Mesendoderm (in vitro differentiated cells): ENCODE measurements at places on chromosomes 2 and 18.

DNA sequence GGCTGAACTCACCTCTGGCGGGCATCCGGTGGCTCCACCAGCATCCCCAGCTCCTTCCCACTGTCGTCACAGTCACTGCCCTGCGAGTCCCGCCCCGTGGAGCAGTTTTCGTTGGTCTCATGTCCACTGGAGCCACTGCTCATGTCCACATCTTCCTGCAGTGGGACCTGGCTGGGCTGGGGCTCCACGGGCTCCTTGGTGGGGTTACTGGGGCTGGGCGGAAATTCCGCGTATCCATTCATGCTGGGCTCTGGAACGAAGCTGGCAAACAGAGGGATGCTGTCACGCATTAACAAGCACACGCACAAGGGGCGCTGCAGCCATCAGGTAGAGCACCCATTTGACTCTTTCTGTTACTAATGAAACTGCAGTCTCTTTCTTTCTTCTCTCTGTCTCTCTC, 10.7 kb downstream of the PER2 start:
- DNase-seq, result peak; percentile 65

DNA sequence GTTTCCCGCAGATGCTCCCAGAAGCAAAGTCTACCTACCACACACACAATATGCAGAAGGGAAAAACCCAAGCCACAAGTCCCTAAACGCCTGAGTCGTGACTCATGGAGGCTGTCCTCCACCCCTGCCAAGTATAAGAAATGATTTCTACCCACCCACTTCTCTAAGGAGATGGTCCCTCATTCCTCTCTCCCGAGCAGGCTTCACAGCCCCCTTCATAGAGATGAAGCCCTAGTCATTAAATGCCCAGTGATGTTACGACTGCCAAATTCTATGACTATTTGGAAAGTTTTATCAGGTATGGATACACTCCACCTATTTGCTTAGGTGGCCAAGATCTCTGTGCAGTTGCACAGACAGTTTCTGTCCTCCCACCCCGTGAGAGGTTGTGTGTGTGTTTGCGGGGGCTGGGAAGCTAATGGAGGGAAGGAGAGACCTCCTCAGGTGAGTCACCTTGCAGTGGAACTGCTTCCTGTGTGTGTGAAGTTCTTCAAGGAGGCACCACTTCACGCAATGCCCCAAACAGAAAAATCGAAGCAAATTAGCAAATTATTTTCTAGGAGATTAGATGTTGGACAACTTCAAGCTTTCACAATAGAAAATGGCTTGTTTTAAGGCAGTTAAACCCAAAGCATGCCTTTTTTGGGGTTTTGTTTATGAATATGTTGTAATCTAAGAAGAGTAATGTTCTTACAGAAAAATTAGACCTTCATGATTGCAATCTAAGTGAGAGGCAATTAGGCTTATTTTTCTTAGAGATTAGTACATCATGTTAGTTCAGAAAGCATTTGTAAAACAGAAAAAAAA, 175.2 kb downstream of the TGIF1 start:
- DNase-seq, result peak; percentile 89

DNA sequence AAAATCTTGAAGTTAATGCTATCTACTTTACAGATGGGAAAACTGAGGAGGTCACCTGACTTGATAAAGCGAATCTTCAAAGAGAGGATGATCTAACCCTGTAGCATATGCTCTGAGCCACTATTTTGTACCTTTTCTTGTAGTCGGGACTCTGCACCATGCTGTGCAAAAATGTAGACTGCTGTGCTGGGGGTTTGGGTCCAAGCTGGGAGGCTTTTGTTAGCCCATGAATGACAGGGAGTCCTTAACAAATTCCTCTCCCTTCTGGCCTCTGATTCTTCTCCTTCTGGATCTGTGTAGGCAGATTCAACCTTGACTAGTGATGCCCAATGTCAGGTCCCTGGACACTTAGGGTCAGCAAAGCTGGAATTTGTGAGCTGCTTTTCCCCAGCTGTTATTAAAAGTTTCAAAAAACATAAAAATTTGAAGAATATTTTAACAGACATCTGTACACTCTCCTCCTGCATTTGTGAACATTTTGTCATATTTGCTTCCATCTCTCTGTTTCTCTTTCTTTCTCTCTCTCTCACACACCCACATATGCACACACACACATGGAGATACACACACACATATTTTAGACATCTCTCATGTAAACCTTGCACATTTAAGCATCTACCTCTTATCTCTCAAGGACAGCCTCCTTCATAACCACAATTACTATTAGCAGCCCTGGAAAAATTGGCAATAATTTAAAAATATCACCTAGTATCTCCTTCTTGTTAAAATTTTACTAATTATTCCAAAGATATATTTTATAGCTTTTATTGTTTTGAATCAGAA, 335.0 kb upstream of the TRIB2 start:
- DNase-seq, result peak; percentile 50

DNA sequence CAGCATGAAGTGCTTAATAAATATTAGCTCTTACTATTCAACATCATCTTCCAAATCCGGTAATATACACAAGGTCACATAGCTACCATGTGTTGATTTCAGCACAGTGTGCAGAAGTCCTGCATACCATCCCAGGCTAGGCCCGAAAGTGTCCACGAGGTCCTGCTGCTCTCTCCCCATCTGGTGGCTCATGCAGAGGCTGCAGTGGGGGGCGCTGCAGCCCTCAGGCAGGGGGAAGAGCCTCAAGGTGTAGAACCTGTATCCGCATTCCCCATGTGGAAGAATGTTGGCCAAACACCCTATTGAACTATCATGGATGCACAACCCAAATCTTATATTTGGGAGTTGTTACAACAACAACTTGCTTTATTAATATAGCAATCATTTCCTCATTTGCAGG, 88.5 kb downstream of the ST6GAL2 start:
- DNase-seq, result no peak

DNA sequence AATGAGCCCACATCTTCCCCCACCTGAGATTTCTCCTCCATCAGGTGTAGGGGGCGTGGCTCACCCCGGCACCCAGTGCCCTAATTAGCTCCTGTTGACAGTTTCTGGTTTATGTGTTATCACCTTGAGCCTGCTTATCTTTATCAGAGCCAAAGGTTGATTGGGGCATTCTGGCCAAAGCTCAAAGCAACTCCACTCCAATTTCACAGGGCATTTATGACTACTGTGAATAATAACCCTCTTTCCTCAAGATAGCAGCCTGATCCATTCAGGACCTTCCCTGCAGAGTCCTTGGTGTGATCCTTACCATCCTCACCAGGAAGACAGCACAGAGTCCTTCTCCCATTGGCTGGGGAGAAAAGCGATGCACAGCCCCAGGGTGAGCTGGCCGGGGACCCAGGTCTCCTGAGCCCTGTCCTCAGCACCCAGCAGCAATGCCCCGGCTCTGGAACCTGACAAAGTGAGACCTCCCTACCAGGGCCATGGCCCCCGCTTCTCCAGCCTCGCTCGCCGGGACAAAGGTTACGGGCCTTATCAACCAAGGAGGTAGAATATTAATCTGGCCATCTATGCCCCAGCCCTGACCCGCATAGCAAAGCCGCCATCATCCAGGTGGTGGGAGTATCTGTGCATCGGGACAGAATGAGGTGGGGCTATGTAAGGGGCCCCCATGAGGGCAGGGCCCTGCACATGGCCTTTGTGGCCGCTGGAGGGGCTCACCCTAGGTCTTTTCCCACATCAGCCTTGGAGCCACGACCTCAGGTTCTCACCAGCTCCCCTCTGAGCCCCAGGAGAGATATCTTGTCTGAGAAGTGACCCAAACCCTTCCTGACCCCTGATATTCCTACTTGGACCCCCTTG, 64.5 kb downstream of the ZFP36L2 start:
- DNase-seq, result no peak

- DNase-seq, result no peak
These were observed 469.7 kb upstream of the FANCL start for GRCh38 chr2:58710795-58711279.

GRCh38 chr2:241048949-241049343, 50.5 kb downstream of the SNED1 start:
- DNase-seq, result no peak

DNA sequence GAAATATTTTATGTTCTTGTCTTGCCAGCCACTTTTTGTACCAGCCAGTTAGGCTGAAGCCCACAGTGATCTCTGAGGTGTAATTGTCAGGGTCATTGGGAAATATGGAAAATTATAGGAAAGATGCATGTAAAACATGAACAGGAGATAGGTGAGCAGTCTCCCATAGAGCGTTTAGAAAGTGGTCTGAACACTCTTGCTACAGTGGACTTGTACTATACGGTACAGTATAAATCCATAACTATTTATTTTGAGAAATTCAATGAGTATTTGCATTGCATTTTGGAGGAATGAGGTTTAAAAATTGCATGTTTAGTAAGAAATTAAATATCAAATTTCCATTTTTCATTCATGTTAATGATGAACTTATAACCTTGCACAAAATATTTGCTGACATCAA, 20.8 kb upstream of the MAP4K4 start:
- no peak for DNase-seq

DNA sequence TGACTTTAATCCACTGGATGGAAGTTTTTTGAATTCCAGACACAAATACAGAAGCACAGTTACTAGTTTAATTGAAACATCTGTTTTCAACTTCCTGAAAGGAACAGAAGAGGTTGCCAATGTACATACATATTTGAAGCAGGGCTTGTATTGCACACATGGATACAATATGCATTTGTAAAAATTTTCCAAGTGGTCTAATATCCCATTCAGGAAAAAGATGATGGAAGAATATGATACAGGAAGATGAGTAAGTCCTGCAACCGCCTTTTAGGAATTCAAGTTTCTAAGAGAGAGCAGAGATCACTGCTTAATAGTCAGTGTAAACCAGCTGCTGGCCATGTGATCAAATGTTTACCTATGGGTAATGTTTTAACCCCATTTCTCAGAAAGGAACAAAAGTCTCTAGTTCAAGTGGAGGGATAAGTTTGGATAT, 265.4 kb downstream of the TRIB2 start:
- DNase-seq, result no peak

DNA sequence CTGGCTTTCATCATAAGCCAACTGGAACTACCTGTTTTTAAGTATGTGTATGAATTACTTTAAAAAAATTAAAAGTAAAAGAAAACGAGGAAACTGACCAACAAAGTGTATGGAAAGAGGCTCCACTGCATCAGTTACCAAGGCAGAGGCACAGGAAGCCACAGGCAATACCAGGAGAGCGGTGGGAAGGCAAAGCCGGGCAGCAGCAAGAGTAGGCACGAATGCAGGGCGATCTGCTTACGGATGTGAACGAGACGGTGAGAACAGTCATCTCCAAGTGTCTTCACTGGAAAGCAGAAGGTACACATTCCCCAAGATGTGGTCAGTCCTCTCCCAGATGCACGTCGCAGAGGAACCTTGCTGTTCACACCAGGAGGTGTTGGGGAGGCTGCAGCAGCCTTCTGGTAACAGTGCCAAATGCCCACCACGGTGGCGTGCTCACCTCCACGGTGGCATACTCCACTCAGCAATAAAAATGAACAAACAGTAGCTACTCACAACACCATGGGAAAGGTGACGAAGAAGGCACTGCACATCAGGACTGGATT, 43.1 kb downstream of the HS6ST1 start:
- DNase-seq, result no peak

DNA sequence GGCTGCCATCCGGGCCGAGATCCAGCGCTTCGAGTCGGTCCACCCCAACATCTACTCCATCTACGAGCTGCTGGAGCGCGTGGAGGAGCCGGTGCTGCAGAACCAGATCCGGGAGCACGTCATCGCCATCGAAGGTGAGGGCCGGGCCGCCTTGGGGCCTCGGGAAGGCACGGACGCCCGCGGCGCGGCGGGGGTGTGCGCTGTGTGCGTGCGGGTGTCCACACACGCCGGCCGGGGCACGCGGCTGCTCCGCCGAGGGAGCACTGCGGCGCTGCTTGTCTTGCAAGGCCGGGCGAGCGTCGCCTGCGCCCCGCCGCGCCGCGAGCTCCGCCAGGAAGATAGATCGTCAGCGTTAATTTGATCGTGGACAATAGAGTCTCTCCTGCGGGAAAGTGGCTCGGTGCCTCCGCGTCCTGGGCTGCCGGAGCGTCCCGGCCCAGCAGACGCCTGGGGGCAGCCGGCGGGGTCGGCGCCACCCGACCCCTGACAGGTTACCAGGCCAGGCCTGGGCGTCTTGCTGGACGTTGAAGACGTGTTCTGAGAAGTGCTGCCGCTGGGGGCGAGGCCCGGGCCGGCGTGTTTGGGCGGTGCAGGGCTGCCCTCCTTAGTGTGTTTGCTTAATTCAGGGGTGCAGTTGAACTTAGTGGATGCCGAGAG, 1.0 kb downstream of the AGAP1 start:
- DNase-seq, result peak; percentile 53

- no peak for DNase-seq
These were observed 167.3 kb upstream of the SPRED2 start for GRCh38 chr2:65599693-65600092.

GRCh38 chr2:224359569-224359968, 42.3 kb downstream of the FAM124B start:
- peak; percentile 78 for DNase-seq

DNA sequence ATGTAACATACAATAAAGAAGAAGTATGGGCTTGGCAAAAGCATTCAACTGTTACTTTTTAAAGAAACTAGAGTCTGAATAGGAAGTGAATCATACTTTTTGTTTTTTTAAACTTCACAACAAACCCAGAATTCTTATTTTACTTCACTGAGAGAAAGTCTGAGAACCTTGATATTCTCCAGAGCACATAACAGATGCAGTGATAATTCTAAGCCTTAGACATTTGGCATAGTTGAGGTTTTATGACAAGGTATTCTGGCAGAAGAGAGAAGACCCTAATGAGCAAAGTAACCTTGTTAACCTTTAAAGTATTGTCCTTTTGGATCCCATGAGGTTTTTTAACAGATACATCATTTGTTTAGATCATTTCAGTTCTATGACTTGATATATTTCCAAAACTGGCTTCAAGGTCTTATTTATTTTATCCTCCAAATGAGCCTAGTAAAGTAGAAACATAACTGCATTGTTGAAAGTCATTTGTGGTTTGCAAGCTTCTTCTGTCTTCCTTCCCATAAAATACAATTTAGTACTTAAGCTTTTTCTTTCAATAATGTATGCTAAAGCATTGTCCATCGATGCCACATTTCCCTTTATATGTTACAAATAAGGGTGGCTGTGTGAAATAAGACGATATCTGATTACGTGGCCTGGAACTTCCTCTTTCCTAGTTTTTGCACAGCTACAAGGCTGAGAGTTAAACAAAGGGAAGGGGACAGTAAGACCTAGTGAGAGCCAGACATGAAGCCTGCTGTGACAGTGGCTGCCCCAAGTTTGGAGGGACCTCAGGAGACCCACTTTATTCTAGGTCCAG, 86.1 kb upstream of the ITPRID2 start:
- DNase-seq, result no peak

DNA sequence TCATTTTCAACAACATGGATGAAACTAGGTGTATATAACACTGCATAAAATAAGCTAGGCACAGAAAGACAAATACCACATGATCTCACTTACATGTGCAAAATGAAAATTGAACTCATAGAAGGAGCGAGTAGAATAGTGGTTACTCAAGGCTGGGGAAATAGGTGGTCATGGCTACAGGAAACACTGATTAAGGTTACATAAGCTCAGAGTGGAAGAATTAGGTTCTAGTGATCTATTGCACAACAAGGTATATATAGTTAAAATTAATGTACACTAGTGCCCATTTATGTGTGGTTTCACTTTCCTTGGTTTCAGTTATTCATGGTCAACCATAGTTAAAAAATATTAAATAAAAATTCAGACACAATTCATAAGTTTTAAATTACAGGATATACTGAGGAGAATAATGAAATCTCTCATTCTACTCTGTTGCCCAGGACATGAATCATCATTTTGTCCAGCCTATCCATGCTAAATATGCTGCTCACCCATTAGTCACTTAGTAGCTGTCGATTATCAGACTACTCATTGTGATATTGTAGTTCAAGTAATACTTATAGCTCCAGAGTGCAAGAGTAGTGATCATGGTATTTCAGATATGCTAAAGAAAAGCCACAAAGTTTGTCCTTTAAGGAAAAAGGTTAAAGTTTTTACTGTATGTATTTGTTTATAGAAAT, 1530.9 kb upstream of the LRRTM1 start:
- DNase-seq, result no peak
